T-cell (primary cell): ENCODE measurements at places on chromosomes 6 and 20.

GRCh38 chr20:24745617-24746350 lies 203.3 kb upstream of the CST7 start:
- no peaks in the 10 kb centered on the region for H3K27me3 ChIP-seq
- H3K36me3 ChIP-seq = no peaks in the 10 kb centered on the region
- H3K4me1 ChIP-seq = no peaks in the 10 kb centered on the region
- no peak overlapping the region for H3K4me3 ChIP-seq
- DNase-seq = no peak

- no peaks in the 10 kb centered on the region for H3K27me3 ChIP-seq
- H3K36me3 ChIP-seq = no peaks in the 10 kb centered on the region
- no peak overlapping the region for H3K4me3 ChIP-seq
- H3K27ac ChIP-seq = no peak overlapping the region
- DNase-seq = peak; percentile 30
Observed at GRCh38 chr6:30219244-30219643, 6.0 kb upstream of the TRIM26 start.

- H3K36me3 ChIP-seq = no peaks in the 10 kb centered on the region
- H3K27ac ChIP-seq = no peak overlapping the region
- peaks cover 24% of the 10 kb centered on the region for H3K27me3 ChIP-seq
- no peaks in the 10 kb centered on the region for H3K4me1 ChIP-seq
- H3K4me3 ChIP-seq = no peak overlapping the region
- no peak for DNase-seq
Observed at GRCh38 chr6:43763812-43764522, 6.0 kb upstream of the VEGFA start.

GRCh38 chr6:152499931-152500330 lies 137.2 kb downstream of the SYNE1 start:
- DNase-seq = no peak
- H3K27me3 ChIP-seq = no peaks in the 10 kb centered on the region
- H3K36me3 ChIP-seq = no peaks in the 10 kb centered on the region

DNA sequence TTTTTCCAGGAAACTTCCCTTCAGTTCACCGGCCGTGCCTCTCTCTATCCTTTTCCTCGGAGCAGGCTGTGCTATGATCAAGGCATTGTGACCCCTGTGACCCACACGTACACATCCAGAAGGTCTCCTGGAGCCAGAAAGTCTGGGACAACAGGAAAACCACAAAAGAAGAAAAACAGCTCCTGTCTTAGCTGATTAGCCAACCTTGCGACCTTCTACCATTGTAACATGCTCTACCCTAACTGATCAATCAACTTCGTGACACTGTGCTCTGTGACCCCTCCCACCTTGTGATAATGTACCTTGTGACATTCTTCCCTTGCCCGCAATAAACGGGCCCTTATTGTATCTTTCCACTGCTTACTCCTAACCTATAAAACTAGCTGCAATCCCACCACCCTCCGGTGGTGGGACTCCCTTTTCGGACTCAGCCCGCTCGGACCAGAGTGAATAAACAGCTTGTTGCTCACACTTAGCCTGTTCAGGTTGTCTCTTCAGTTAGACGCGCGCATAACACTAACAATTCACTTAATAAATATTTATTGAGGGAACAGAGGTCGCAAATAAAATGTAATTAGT lies 24.2 kb downstream of the ZNF311 start:
- H3K4me1 ChIP-seq = peaks cover 29% of the 10 kb centered on the region
- peak overlapping the region; percentile 83 for H3K4me3 ChIP-seq
- peak; percentile 31 for DNase-seq
